Stimulated activated CD4-positive, alpha-beta T cell treated with anti-CD3 and anti-CD28 coated beads, Interleukin-4, amount 100 ng/mL, for 4 hours (primary cell): ENCODE measurements at places on chromosomes 4 and X.

- no peak for DNase-seq
These were observed 125.7 kb downstream of the CLCN4 start for GRCh38 chrX:10282490-10282889.

GRCh38 chrX:133859336-133859735 is 126.1 kb downstream of the GPC3 start:
- DNase-seq = no peak

DNA sequence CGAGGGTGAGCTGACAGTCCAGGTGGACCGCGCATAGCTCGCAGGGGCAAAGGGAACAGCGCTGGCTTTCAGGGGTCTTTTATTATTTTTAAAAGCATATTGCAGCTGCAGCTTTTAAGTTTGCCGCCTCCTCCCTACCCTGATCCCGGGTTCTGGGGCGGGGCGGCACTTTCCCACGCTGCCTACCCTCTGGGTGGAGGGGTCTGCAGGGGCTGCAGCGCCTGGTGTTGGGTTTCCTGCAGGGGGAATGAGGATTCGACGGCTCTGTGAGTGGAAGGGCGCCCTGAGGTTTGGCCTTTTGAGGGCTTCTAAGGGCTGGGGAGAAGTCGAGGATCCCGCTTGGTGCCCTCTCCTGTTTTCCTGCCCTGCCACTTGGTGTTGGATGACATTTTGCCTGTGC is 80.7 kb upstream of the SCML1 start:
- DNase-seq = no peak

DNA sequence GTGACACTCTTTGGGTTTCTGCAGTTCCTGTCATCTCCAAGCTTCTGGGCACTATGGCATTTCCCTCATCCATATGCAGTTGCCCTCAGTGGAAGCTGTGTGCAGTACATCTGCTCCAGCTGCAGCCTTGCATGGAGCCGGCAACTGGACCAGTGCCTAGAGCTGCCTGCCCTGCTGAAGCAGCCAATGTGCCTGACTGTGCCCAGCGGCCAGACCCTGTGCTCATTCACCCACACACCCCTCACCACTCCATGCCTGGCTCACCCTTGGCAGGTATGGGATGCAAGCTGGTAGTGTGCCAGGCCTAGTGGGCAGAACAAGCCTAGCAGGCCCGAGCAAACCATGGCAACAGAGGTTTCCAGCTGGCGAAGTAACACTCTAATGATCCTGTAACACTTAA is 370.8 kb downstream of the FSTL5 start:
- no peak for DNase-seq

- no peak for DNase-seq
These were observed 209.5 kb downstream of the PCDH7 start for GRCh38 chr4:30929649-30930048.

GRCh38 chrX:146154191-146154590 is 336.6 kb downstream of the SLITRK2 start:
- no peak for DNase-seq
